ENCODE measurements at places on chromosomes 2 and 18.

DNA sequence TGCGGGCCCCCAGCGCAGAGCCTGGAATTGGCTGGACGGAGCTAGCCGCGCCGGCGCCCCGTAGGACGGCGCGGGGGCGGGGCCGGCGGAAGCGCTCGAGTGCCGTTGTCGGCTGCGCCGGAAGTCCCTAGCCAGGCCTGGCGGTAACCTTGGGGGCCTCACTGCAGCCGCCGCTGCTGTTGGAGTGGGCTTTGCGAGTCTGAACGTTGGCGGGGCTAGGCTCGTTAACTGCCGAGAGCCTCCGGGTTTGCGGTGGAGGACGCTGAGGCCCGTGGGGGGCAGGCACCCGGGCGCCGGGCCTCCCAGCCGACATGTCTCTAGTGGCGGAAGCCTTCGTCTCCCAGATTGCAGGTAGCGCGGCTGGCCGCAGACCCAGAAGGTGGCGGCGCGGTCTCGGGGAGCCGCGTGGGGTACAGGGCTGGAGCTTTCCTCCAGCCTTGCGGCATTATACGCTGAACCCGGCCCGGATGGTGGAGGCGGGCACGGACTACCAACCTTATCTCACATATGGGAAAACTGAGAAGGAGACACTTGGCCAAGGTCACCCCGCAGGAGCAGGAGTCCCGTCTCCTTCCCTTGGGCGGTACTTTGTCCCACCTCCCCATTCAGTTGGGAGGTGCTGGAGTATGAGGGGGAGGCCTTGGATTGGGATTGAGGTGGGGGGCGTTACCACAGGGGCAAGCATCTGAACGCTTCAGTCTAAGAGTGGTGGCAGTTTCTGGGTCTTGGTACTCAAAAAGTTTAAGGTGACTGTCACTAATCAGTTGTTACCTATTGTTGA, at the start of gene MTX2:
TSS of gene MTX2 (plus strand) at position 124 of the 781 bp plus-strand sequence. CDS start at position 312, 188 bp downstream.
- peak; percentile 73 for DNase-seq

DNA sequence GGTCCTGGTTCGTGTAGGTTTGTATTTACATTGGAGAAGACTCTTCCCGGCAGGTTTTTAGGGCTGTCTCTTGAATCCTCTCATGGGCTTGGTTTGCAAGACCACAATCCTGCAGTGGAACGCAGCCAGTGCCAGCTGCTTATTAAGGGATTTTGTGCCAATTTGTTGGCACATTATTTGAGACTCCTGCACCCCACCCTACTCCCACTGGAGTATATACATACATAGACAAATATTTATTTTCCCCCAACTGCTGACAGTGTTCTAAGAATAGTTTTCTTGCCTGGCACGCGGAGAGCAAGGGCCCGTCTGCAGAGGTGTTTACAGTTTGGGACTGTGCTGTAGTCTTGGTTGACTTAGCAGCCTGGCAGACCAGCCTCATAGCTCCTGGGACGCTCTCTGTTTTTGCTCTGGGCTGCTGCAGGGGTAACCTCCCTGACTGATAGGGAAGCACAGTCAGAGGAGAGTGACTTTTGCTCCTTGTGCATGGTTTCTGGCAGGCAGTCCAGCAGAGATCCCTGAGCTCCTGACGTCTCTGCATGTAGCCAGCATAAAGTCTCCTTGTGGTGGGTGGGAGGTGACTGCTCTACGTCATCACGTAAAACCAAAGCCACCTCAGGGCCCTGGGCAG, 1.9 kb downstream of the LDLRAD4 start:
- DNase-seq: peak; percentile 17

DNA sequence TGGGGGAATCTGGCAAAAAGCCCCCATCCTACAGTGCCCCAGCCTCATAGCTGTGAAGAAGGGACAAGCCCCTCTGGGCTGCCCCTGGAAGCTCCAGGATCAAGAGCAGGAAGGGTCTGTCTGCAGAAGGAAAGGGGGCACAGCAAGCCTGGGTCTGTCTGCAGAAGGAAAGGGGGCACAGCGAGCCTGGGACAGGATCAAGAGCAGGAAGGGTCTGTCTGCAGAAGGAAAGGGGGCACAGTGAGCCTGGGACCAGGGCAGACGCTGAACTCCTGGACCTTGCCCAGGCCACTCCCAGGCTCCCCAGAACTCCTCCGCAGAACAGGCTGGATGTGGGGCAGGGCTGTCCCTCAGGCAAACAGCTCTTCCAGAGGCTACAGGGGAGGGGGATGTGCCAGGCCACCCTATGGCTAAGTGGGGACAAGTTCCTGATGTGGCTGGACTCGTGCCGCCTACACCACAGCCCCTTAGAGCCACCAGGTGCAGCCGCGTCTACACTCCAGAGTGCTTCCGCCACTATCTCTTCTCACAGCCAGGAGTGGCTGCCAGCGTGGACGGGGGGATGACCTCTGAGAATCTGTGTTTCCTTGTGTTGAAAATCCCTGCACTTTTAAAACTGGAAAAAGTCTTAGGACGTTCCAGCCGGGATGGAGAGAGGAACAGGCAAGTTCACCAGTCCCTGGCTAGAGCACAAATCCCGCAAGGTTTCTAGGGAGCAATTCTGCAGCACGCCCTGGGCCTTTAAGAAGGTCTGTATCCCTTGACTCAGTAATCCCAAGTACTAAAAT, 20.8 kb downstream of the KIF1A start:
- DNase-seq: no peak

DNA sequence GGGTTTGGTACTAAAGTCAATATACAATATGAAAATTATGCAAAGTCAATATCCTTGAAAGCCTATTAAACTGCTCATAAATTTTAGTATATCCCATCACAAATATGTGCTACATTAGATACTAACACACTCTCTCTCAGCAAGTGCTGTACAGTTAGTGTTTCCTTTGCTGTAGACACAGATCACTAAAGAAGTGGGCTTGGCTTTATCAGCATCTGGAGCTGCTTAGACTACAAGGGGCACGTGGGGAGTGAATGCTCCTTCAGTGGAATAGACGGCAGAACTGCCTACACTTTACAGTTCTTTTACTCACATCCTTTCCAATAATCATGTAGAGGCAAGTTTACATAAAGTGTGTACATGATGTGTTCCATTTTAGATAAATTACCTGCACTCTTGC, 26.0 kb upstream of the EFEMP1 start:
- no peak for DNase-seq

- peak; percentile 11 for DNase-seq
These were observed 24.1 kb downstream of the POLE4 start for GRCh38 chr2:74982577-74982976.

DNA sequence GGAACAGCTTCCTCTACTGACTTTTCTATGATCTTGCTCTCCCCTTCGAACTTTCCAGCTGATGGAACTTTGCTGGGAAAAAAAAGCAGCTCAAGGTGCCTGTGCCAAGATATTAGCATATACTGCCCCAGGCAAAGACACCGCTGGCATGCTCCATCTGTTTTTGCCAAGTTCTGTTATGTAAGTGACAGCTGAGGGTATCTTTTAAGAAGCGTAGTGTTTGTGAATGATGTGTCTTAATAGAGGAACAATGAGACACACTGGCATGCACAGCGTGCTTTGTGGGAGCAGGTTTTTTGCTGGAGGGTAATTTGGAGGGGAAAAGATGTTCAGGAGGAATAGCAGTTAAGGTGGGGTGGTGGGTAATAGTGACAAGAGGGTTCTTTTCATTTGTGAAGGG, 47.8 kb downstream of the SLC4A3 start:
- no peak for DNase-seq

GRCh38 chr2:21165350-21165749, 41.6 kb downstream of the TDRD15 start:
- DNase-seq: no peak

DNA sequence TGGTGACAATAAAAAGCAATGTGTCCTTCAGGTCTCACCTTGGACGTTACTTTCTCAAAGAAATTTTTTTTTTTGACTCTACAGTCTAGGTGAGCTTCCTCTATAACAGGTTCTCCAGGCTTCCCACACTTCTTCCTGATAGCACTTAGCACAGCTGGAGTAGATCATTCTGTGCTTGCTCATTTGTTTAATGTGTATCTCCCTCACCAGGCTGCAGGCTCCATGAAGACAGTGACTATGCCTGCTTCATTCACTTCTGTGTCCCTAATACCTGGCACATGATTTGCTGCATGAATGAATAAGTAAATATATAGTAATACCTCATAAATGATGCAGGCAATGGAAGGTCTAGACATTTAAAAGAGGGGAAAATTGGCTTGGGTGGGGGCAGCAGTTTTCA, 109.9 kb upstream of the CD302 start:
- DNase-seq: no peak

DNA sequence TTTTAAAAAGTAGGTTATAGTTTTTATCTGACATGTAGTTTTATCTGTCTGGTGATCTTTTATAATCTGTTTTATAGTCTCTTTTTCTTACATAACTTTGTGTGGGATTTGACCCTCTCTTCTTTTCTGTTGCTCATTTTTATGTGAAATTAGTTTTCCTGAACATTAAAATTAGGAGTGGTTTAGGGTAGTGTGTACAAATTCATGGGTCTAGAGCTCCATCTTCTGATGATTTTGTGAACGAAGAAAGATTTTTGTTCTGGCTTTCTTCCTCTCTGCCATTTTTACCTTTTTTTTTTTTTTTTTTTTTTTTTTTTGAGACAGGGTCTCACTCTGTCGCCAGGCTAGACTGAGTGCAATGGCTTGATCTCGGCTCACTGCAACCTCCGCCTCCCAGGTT, 46.6 kb downstream of the SLC30A6 start:
- no peak for DNase-seq

DNA sequence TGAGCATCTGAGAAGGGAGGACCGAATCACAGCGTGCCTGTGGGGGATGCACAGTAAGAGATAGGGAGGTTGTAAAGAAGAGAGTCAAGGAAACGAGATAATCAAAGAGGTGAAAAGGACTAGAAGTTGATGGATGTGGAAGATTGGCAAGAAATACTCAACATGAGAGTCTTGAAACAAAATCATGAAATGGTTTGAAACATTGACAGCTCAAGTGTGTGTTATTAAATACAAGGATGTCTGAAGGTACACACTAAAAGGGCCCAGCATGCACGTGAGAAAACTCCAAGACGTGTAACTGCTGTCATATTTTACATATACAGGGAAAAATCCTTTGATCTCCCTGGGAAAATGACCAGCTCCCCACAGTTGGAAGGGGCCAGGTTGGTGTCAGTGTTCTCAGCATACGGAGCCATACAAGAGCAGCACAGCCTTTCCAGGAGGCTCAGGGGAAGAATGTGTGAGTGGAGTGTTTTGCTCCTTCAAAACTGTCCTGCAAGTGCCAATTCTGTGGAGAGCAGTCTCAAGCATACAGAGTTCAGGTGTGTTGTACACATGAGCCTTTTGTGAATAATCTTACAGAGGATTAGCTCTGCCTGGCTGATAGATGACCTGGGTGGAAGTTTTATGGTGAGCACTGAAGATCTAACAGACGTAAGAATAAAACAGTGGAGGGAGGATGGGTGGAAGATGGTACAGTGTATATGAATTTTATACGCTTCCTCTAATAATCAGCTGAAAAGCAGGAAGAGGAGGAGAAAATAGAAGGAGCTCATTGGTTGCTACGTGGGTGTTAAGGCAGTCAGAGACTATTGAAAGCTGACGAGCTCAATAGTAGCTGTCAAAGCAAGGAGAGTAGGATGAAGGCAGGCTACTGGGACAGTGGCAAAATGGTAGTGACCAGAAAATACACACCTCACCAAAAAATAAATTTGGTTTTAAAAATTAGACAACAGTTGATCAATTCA, 126.8 kb downstream of the ATP9B start:
- DNase-seq: no peak

DNA sequence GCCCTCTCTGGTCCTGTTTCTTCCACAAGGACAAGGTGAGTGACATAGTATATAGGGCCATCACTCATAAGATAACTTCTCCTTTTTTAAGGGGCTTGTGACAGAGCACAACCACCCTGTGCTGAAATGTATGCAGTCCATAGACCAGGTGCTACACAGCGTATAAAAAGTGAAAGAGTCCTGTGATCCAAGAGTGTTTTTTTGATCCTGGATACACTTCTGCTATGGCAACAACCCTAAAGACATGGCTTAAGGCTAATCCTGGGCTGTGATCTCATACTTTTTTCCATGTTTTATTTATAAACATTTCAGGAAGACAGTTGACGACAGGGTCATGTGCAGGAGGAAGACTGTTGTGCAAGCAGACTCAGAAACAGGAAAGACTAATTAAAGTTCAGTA, 400.5 kb upstream of the TCF4 start:
- peak; percentile 9 for DNase-seq

- DNase-seq: no peak
These were observed 5.4 kb upstream of the IL1R1 start for GRCh38 chr2:102137138-102137537.

DNA sequence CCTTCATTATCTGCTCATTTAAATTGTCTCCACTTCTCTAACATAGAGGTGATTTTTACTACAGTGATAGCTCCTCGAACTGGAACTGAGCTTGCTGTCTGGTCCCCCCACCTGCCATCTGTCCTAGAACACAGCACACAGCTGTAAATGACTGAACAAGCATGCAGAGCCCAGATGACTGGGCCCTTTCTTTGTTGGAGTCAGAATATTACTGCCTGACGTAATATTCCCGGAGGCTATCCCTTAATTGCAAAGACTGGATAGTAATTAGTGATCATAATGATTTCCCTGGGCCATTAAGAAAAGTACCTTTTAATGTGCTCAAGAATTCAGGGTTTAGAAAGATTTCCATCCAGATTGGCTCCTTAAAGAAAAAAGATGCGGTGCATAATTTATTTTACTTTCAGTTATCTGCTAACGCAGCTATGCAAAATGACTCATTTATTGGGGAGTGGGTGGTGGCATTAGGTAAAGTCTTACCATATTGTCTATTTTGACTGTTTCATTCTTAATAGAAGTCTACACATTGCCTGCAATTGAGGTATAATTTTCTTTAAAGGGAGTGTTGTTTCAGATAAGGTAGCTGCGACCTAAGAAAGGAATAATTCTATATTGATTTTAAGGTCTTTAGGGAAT, 84.4 kb downstream of the MAP4K4 start:
- DNase-seq: no peak

GRCh38 chr2:8462899-8463648, 218.8 kb upstream of the ID2 start:
- DNase-seq: no peak

DNA sequence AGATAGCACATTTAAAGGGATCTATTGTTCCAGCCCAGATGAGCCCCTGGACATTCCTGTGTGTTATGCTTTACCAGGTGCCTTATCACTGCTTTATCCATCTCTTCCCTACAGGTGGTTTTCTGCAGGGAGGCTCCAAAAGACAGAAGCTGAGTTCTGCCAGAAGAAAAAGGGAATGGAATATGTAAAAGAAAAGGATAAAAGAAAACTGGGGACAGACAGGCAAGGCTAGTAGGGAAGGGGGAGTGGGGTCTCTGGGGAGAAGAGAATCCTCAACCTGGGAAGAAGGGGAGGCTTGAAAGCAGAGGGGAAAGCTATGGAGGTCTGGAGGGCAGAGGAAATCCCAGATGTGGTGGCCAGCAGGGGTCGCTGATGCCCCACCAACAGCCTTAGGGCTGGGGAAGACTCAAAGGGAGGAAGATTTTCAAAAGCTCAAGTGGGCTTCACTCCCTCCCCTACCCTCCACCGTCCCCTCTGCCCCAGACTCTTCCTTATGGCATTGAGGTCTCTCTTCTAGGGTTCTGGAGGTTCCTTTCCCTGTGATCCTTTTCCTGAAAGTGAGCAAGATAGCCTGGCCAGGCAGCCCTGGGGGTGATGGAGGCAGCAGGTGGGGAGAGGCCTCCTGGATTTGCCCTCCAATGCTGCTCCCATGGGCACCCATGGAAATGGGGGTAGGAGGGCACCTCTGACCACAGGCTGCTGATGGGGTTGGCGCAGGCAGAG, 178.1 kb upstream of the PKDCC start:
- DNase-seq: peak; percentile 64

Measured in fibroblast of skin of right biceps (primary cell).